ENCODE measurements at places on chromosomes 12 and 14.
A peak's percentile ranks its signal among the peaks of the same experiment; 100 is the strongest.

GRCh38 chr12:124827588-124828184 is 36.0 kb downstream of the SCARB1 start:
- DNase-seq, result peak; percentile 5

DNA sequence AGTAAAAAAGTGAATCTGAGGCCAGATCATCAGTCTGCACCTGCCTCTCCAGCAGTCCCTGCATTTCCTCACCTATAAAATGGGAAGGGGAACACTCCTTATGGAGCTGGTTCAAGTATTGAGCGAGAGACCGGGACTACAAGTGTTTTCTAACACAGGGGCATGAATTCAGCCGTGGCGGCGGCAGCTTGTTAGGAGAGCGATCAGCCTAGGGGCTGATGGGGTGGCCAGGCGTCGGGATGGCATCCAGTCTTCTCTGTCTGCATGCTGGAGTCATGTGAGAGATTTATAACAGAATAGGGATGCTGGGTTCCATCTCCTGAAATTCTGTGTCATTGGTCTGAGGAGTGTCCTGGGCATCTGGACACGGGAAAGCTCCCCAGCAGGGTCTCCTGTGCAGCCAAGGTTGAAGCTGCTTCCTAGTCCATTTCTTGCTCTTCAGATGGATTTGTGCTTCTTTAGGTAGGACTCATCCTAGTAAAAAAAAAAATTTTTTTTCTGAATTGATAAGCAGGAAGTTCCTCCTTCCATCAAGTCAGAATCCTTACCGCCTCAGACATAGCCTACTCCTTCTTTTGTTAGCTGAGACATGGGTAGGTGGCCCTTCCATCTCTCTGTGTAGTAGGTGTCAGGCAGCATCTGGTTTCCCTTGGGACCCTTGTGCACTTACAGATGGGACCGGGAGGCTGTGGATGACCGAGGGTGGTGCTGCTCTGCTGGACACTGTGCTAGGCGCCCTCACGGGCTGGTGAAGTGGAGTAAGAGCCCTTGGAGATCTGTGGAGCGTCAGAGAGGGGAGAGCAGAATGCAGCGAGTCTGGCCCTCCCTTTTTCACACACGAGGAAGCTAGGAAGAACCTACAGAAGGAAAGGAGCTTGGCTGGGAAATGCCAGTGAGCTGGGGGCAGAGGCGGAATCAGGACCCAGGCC is 146.7 kb downstream of the TSPAN9 start:
- DNase-seq, result no peak

DNA sequence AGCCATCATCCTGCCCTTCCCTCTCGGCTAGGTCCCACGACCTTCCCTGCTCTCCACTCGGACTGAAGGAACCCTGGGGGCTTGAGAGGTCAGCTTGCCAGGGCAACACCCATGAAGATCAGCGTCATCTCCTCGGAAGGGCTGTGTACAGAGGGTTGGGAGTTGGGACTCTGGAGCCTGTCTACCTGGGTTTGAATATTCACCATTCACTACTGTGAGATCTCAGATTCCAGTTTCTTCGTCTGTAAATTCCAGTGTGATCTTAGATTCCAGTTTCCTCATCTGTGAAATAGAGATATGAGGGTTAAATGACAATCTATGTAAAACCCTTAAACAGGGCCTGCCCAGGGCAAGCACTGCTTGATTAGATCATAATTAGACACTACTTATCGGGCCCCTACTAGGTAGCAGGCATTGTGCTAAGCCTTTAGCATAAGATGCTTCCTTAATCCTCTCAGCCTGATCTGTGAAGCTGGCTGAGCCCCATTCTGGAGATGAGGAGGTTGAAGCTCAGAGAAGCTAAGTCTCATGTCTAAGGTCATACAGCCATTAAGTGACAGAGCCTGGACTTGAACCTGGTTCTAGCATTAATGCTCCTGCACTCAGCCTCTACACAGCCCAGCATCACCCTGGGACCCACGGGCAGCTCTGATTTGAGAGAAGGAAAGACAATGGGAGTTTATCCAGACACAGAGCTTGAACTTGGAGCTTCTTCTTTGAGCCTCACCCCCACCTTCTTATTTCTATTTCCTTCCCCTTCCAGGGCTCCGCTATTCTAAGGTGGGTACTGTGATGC is 612 bp upstream of the ZDHHC22 start:
- DNase-seq, result no peak

DNA sequence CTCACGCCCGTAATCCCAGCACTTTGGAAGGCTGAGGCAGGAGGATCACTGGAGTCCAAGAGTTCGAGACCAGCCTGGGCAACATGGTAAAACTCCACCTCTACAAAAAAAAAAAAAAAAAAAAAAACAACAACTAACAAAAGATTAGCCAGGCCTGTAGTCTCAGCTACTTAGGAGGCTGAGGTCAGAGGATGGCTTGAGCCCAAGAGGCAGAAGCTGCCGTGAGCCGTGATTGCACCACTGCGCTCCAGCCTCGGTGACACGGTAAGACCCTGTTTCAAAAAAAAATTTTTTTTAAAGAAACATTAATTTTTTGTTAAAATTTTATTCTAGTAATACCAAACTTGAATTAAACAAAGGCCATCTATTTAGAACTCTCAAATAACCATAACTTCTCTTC is 77.8 kb downstream of the PPP2R5E start:
- DNase-seq, result no peak

- no peak for DNase-seq
These were observed 415.1 kb downstream of the BCAT1 start for GRCh38 chr12:24533716-24534352.

- DNase-seq, result no peak
These were observed 117.2 kb downstream of the TTC7B start for GRCh38 chr14:90699016-90699415.

DNA sequence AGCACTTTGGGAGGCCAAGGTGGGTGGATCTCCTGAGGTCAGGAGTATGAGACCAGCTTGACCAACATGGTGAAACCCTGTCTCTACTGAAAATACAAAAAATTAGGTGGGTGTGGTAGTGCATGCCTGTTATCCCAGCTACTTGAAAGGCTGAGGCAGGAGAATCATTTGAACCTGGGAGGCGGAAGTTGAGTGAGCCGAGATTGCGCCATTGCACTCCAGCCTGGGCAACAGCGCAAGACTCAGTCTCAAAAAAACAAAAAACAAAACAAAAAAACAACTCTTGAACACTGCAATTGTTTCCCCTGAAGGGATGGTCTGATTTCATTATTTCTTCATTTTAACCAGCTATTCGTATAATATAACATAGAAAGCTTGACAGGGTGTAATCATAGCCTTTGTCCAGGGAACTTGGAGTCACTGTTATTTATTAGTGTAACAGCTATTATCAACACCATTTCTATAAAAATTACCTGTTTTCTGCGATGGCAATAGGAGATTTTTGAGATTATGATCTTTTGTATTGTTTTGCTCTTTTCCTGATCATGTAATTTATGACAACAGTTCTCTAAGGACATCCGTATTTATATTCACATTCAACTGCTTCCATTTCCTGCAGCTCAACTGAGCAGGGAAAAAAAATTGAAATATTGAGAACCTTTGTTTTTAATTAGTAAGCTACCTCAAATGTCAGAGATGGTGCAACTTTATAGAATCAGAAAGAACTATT is 94.7 kb downstream of the DIP2B start:
- DNase-seq, result no peak

DNA sequence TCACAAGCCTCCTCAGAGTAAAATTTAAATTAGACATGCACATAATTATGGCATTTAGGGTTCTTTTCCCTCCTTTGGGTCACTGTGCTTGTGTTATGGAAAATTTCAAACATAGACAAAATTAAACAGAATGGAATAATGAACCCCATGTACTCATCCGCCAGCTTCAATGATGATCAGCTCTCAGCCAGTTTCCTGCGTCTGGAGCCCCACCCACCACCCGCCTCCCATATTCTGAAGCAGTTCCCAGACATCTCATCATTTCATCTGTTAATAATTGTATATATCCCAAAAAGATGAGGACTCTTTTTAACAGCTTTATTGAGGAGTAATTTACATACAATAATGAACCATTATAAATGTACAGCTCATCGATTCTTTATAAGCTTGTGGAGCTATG is 128.2 kb downstream of the EML1 start:
- no peak for DNase-seq

GRCh38 chr12:77742631-77743030 is 88.1 kb upstream of the NAV3 start:
- no peak for DNase-seq

DNA sequence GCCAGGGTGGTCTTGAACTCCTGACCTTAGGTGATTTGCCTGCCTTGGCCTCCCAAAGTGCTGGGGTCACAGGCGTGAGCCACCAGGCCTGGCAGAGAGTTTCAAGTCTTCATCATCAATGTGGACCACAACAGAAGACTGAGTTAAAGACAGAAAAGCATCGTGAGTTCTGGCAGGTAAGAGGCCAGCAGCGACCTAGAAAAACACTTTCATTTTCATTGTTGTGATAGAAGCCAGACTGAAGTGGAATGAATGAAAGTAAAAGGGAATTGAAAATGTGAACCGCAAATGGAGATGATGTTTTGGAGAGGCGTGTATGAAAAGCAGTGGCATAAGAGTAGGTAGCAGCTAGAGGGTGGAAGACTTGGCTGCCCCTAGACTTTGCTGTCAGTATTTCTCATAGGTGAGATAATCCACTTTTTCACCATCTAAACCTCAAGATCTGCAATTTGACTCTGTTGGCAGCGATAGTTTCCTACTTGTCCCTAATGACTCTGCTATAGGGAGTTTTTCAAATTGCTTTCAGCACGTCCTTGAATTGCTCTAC is 47.1 kb upstream of the PLEKHA5 start:
- DNase-seq, result no peak

- no peak for DNase-seq
These were observed 5.7 kb downstream of the HOXC12 start for GRCh38 chr12:53960187-53961024.

- no peak for DNase-seq
These were observed 484 bp upstream of the PRKCH start for GRCh38 chr14:61320806-61321384.

DNA sequence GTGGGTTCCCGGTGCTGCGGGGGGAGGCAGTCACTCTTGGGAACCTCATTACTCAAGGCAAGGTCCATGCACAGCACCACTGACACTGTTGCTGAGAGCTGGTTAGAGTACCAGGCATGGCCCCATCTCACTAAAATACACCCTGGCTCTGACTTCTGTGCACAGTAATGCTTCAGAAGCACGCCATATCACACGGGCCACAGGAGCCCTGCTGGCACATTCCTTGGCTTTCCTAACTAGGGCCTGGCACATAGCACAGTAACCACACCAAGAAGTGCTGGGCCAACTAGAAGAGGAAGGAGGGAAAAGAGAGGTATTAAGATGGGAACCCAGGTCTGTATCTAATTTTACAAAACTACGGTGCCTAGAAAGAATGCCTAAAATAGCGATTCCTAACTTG is 13.5 kb upstream of the RAB35 start:
- DNase-seq, result no peak
